Fibroblast of the aortic adventitia (primary cell): ENCODE measurements at places on chromosomes 11 and 22. TPM values are rescaled to one million over a fixed set of nuclear protein-coding genes. Genes with fewer than 3 reads are reported as not detected.

The SAA4 gene
- total RNA-seq, result 0.27 TPM in 1 of 2 replicates, not detected in the other

The PIH1D2 gene
- 5.1 and 5.5 TPM in 2 replicates for total RNA-seq

The KRTAP5-7 gene
- total RNA-seq, result 0.09 and 0.33 TPM in 2 replicates

The FREY1 gene
- 1.6 TPM in 1 of 2 replicates, not detected in the other for total RNA-seq

The C11orf91 gene
- not detected in 2 replicates for total RNA-seq

The OR51E1 gene
- total RNA-seq, result not detected in 2 replicates

The NPTXR gene
- total RNA-seq, result 1.3 and 2.0 TPM in 2 replicates

The CABP4 gene
- not detected in 2 replicates for total RNA-seq

The SCGB1A1 gene
- total RNA-seq, result not detected in 2 replicates

The ADM2 gene
- 2.5 and 8.0 TPM in 2 replicates for total RNA-seq

The VPS11 gene
- 16.8 and 29.4 TPM in 2 replicates for total RNA-seq

The LTBP3 gene
- 47.3 and 147 TPM in 2 replicates for total RNA-seq

The GPR83 gene
- not detected in 2 replicates for total RNA-seq

The PRDX5 gene
- total RNA-seq, result 257 and 510 TPM in 2 replicates

The THY1 gene
- 96.6 and 164 TPM in 2 replicates for total RNA-seq

The WBP2NL gene
- 0.18 and 1.6 TPM in 2 replicates for total RNA-seq

The ESAM gene
- 0.36 and 1.5 TPM in 2 replicates for total RNA-seq

The FERMT3 gene
- 7.0 and 7.2 TPM in 2 replicates for total RNA-seq

The TCN2 gene
- 13.9 and 17.7 TPM in 2 replicates for total RNA-seq

The FAM180B gene
- not detected in 2 replicates for total RNA-seq

The MMP11 gene
- 5.1 and 47.8 TPM in 2 replicates for total RNA-seq

The FDXACB1 gene
- total RNA-seq, result 0.98 and 3.7 TPM in 2 replicates

The KCNK7 gene
- total RNA-seq, result 0.09 and 0.65 TPM in 2 replicates

The SHANK3 gene
- 0.90 and 0.98 TPM in 2 replicates for total RNA-seq

The MRGPRX4 gene
- not detected in 2 replicates for total RNA-seq

The ACCSL gene
- not detected in 2 replicates for total RNA-seq

The ZNF214 gene
- 2.9 and 5.2 TPM in 2 replicates for total RNA-seq

The JAML gene
- not detected in 2 replicates for total RNA-seq

The TPBGL gene
- total RNA-seq, result 0.08 TPM in 1 of 2 replicates, not detected in the other

The C11orf71 gene
- total RNA-seq, result 2.5 and 4.2 TPM in 2 replicates

The PRDM11 gene
- total RNA-seq, result 3.4 and 5.3 TPM in 2 replicates

The C1QTNF5 gene
- 5.3 and 90.8 TPM in 2 replicates for total RNA-seq

The APOBEC3C gene
- total RNA-seq, result 5.2 and 18.9 TPM in 2 replicates

The CLTCL1 gene
- 4.6 and 7.1 TPM in 2 replicates for total RNA-seq

The HBG1 gene
- total RNA-seq, result not detected in 2 replicates

The SPI1 gene
- total RNA-seq, result not detected in 2 replicates

The TRIM22 gene
- 73.8 and 93.1 TPM in 2 replicates for total RNA-seq

The SLC43A3 gene
- 44.3 and 74.3 TPM in 2 replicates for total RNA-seq

The LUZP2 gene
- 0.74 and 20.6 TPM in 2 replicates for total RNA-seq

The PARVG gene
- not detected in 2 replicates for total RNA-seq

The TMEM86A gene
- total RNA-seq, result 0.27 and 9.6 TPM in 2 replicates
